ENCODE measurements at places on chromosomes 12 and 14. TPM values are rescaled to one million over a fixed set of nuclear protein-coding genes. Genes with fewer than 3 reads are reported as not detected.

DNA sequence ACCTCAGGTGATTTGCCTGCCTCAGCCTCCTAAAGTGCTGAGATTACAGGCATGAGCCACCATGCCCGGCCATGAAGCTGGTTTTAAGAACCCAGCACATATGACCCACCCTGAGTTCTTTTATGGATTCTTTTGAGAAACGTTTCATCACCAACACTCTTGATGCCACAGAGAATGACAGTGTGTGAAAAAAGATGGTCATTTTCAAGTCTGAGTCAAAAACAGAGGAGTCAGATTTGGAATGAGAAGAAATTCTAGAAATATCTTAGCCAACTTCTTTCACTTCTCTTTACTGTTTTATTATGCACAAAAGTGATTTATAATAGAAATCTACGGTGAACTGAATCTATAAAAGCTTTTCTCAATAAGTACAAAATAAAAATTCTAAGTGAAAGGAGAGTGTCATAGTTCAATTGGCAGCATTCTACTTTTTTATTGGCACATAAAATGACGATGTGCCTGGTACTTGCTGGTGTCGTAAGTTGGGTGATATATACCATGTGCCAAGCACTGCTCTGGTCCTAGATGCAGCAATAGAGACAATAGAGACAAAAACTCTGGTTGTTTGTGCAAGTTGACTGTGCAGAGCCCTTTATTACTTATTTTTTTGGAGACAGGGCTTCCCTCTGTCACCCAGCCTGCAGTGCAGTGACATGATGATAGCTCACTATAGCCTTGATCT lies 33.9 kb downstream of the CCDC177 start:
- DNase-seq, result no peak

HELB gene
- 29.7 TPM for total RNA-seq

DNA sequence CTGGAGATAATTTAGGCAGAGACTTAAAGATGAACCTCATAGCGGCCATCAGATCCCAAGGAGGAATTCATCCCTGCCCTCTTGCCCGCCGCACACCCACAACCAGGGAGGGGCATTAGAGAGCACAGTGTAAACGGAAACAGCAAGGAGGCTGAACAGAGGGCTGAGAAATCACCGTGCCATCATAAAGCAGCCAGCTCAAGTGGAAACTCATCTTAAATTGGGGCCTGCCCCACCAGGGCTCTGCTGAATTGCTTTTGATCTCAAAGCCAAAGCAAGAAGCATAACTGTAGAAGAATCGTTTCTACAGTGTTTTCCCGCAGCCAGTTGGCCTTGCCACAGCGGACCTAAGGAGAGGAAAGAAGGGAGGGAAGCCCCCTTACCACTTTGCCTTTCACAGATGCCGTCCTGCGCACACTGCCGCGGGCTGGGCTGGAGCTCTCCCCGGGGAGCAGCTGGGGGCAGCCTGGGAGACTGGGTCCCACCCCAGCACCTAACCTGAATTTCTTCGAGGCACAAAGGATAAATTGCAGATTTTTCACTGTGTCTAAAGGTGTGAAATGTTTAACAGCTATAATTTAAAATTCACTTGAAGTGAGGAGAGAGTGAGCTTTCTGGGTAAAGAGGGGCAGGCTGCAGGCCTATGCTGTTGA lies 51.8 kb upstream of the MMP17 start:
- DNase-seq, result peak; percentile 18

DNA sequence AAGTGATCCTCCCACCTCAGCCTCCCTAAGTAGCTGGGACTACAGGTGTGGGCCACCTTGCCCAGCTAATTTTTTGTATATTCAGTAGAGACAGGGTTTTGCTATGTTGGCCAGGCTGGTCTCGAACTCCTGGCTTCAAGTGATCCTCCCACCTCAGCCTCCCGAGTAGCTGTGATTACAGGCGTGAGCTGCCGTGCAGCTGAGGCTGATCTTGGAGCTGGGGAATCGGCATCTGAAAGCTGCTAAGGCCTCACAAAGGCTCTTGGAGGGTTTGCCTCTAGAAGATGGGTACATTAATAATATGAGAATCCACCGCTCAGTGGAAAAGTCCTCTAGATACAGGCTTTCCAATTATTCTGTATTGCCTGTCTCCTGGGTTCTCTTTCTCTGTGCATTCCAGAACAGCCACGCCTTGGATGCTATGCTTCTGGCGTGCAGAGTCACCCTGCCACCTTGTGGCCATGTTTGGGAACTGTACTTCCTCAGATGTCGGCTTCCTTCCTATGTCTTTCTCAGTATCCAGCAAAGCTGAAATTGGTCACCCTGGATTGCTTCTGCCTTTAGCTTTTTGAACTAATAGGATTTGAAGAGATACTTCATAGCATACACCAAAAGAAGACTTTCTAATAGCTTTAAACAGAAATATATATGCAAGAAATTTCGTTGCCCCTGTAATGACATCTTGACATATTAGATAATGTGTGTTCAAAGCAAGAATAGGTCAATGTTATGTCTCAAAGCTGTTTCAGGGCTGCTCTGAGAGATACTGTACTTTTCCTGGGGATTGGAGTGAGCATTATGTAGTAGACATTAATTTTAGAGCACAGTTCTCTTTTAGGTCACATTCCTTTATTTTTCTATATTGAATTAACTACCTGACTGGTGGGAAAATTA lies 75.4 kb downstream of the SNAPC1 start:
- peak; percentile 80 for DNase-seq

GRCh38 chr12:61384511-61384910 lies 875.7 kb upstream of the USP15 start:
- DNase-seq, result no peak

DNA sequence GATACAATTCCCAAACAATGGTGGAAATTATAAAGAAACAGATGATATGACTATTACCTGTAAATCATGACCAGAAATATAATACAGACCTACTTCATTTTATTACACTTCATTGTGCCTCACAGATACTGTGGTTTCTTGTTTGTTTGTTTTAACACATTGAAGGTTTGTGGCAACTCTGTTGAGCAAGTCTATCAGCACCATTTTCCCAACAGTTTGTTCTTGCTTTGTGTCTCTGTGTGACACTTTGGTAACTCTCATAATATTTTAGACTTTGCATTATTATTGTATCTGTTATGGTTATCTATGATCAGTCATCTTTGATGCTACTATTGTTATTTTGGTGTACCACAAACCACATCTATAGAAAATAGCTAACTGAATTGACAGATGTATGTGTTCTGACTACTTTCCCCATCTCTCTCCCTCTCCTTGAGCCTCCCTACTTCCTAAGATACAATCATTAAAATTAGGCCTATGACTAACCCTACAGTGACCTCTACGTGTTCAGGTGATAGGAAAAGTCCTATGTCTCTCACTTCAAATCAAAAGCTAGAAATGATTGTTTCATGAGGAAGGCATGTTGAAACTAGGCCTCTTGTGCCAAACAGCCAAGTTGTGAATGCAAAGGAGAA lies 49.1 kb downstream of the FBXO33 start:
- DNase-seq, result no peak

LRRK2 gene
- not detected for total RNA-seq

DNA sequence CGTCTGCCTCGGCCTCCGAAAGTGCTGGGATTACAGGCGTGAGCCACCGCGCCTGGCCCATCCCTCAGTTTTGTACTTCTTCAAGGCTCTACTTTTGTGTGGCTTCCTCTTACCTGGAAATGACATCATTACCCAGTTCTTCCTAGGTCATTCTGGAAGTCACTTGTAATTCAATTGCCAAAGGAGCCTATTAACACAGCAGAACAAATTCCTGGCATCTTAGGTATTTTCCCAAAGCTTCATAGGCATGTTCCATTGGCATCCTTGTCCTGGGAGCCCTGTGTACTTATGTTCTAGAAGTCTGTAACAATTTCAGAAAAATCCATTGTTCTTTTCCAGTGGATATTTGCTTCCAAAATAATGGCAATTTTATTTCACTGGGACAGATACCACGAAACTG lies 60.6 kb downstream of the DAAM1 start:
- no peak for DNase-seq

DNA sequence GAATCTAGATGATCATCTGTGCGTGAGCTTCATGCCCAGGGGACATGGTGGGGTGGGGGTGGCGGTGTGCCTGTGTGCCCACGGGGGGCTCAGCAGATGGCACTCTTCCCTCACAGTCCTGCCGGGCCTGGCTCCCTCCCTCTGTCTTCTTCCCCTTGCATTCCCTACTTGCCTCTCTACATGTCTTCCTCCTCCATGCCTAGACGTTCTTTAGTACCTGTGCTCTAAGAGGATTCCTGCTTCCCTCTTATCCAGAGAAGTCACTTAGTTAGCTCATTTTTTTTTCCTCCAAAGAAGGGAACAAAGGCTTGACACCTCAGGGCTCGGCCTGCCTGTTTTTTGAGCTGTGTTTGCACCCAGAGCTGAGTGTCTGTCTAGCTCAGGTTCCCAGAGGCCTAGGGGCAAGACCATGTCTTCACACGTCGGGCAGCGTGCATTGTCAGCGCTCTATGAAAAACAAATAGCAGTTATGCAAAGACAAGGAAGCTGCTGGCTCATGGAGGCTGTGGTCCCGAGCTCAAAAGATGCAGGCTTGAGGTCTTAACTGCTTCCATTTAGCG lies 48.8 kb downstream of the NINJ2 start:
- peak; percentile 40 for DNase-seq

DNA sequence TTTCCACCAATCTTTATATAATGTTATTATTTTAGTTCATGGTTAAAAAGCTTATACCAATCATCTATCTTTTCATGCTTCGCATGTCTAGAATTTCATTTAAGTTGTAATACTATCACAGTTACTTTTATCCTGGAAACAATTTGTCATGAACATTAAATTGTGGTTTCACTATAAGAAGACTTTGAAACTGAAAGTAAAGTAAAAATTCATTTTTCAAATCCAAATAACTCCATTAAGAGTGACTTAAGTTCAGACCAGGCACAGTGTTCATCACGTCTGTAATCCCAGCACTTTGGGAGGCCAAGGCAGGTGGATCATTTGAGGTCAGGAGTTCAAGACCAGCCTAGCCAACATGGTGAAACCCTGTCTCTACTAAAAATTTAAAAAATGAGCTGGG lies 12.4 kb downstream of the ESR2 start:
- DNase-seq, result no peak

CLEC1B gene
- not detected for total RNA-seq

RASAL1 gene
- total RNA-seq, result 13.4 TPM

GRCh38 chr12:131603106-131603938 lies 107.6 kb upstream of the SFSWAP start:
- no peak for DNase-seq

ESR2 gene
- total RNA-seq, result 0.23 TPM

TSPAN19 gene
- total RNA-seq, result not detected

GRCh38 chr12:102527171-102527720 lies 46.9 kb upstream of the IGF1 start:
- no peak for DNase-seq

- peak; percentile 47 for DNase-seq
Observed at GRCh38 chr14:69547701-69548348, 26.8 kb downstream of the CCDC177 start.

DNA sequence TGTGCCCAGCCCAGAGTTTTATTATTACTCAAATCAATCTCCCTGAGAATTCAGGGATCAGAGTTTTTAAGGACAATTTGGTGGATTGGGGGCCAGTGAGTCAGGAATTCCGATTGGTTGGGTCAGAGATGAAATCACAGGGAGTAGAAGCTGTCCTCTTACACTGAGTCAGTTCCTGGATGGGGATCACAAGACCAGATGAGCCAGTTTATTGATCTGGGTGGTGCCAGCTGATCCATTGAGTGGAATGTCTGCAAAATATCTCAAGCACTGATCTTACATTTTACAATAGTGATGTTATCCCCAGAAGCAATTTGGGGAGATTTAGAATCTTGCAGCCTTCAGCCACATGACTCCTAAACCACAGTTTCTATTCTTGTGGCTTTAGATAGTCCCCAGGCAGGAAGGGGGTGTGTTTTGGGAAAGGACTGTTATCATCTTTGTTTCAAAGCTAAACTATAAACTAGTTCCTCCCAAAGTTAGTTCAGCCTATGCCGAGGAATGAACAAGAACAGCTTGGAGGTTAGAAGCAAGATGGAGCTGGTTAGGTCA lies 89.1 kb upstream of the CNOT2 start:
- DNase-seq, result no peak

- DNase-seq, result no peak
Observed at GRCh38 chr14:35696119-35696518, 113.0 kb downstream of the RALGAPA1 start.

- no peak for DNase-seq
Observed at GRCh38 chr12:106142591-106143261, 4.0 kb upstream of the NUAK1 start.

- DNase-seq, result no peak
Observed at GRCh38 chr12:89504560-89505346, 19.8 kb downstream of the GALNT4 start.

DNA sequence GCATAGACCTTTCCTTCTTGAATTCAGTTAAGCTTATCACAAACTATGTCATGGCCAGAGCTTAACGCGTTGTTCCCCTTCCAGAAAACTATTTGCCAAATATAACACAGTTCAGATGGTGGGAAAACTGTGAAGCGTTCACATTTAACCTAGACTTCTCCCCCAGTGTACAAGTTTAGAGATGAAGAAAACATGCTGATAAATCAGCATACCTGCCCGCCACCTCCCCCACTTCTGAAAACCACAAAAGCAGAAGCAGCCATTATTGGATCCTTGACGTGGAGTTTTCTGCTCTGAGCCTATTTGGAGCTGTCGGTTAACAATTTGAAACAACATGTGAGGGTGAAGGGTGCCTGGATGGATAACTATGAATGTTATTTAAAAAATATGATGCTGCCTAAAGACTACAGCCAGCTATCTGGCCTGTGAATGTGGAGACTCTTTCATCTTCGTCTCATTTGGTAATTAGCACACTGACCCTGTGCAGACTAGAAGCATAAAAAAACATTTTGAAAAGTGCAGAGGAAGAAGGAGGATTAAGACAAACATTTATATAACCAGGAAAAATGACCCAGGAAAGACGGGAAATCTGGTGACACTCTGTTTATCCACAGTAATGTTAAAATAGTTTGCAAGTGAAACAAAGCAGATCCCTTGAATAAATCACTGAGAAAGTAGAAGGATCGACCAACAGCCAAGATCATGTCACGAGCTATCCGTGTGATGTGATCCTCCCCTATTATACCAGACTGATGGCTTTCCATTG lies 408.2 kb downstream of the AEBP2 start:
- no peak for DNase-seq

GRCh38 chr12:71460850-71461609 lies 21.4 kb downstream of the LGR5 start:
- DNase-seq, result no peak

DNA sequence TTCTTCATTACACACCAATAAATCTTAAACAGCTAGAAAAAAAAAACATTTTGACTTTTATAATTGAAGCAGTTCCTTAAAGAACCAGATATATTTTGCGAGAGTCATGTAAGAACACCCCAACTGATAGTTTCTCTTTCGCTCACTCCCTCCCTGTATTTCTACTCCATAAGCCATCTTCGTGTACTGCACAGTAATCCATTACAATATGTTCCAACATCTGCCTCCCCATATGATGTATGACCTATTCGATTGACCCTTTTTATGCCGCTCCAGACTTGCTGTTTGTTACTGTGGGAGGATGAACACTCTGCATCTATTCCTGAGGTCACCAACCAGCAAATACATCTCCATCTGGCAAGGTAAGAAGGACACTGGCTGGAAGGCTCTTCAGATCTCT lies 331.7 kb downstream of the SOX5 start:
- DNase-seq, result no peak

Measured in activated T-cell treated with anti-CD3 and anti-CD28 coated beads, Interleukin-2, amount 50 U/mL, for 72 hours (primary cell).